ENCODE measurements at places on chromosomes 7 and 10. TPM values are rescaled to one million over a fixed set of nuclear protein-coding genes. Genes with fewer than 3 reads are reported as not detected.

NME8 gene
- total RNA-seq = not detected

GPR37 gene
- total RNA-seq = 0.51 TPM

TUBB8 gene
- 0.22 TPM for total RNA-seq

MACC1 gene
- not detected for total RNA-seq

CHN2 gene
- total RNA-seq = 0.38 TPM

HPS6 gene
- total RNA-seq = 38.3 TPM

DOCK4 gene
- total RNA-seq = 9.3 TPM

ZCCHC24 gene
- 2.6 TPM for total RNA-seq

PCLO gene
- total RNA-seq = 0.98 TPM

STEAP2 gene
- total RNA-seq = 4.4 TPM

CLCN1 gene
- total RNA-seq = not detected

ACSL5 gene
- 0.41 TPM for total RNA-seq

GRM8 gene
- total RNA-seq = not detected

FAM180A gene
- 0.06 TPM for total RNA-seq

ELOVL3 gene
- 0.38 TPM for total RNA-seq

CYP17A1 gene
- total RNA-seq = not detected

FAM221A gene
- total RNA-seq = 0.55 TPM

GDF10 gene
- total RNA-seq = 0.07 TPM

TMEM196 gene
- not detected for total RNA-seq

SLC29A3 gene
- 25.1 TPM for total RNA-seq

PNLIPRP2 gene
- not detected for total RNA-seq

FOXI2 gene
- not detected for total RNA-seq

OR2A12 gene
- not detected for total RNA-seq

PPIF gene
- total RNA-seq = 128 TPM

AKR1D1 gene
- not detected for total RNA-seq

LMOD2 gene
- total RNA-seq = not detected

PAX4 gene
- not detected for total RNA-seq
